ENCODE measurements at places on chromosomes 5 and 9. TPM values are rescaled to one million over a fixed set of nuclear protein-coding genes. Genes with fewer than 3 reads are reported as not detected.
A peak's percentile ranks its signal among the peaks of the same experiment; 100 is the strongest.

- no peak overlapping the region for H3K27ac ChIP-seq
- H3K4me3 ChIP-seq = no peak overlapping the region
- no peaks in the 10 kb centered on the region for H3K36me3 ChIP-seq
- no peaks in the 10 kb centered on the region for H3K27me3 ChIP-seq
Observed at GRCh38 chr5:52685566-52685965, 102.2 kb upstream of the ITGA1 start.

GRCh38 chr5:12113062-12113461, 208.8 kb upstream of the CTNND2 start:
- H3K27ac ChIP-seq = no peak overlapping the region
- DNase-seq = no peak
- no peak overlapping the region for H3K4me3 ChIP-seq

DNA sequence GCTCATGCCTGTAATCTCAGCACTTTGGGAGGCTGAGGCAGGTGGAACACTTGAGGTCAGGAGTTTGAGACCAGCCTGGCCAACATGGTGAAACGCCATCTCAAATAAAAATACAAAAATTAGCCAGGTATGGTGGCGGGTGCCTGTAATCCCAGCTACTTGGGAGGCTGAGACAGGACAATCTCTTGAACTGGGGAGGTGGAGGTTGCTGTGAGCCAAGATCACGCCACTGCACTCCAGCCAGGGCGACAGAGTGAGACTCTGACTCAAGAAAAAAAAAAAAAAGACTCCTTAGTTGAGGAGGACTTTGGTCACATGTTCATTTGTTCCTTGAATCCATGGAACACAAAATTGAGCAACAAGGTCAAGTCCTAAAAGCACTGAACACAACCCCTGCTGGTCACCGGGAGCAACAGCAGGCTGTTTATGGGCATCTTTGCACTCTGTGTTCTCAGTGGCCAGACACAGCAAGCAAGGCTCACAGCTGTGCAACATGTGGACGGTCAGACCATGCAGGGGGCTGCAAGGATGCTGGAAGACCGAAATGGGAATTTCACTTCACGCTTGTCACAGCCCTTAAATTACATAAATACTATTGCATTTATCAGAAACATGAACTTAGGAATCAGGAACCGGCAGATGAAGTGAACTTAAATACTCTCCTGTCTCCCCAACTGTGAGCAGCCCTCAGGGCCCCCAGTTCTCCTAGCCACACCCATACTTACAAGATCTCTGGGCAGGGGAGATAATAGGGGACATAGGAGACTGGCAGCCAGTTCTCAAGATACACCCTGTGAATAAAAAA, 2.8 kb downstream of the GBGT1 start:
- H3K27me3 ChIP-seq = peaks cover 2% of the 10 kb centered on the region
- no peaks in the 10 kb centered on the region for H3K4me1 ChIP-seq
- H3K4me3 ChIP-seq = no peak overlapping the region

GRCh38 chr5:98963019-98963418, 34.2 kb upstream of the CHD1 start:
- H3K36me3 ChIP-seq = no peaks in the 10 kb centered on the region
- no peaks in the 10 kb centered on the region for H3K4me1 ChIP-seq
- no peak overlapping the region for H3K4me3 ChIP-seq
- no peak overlapping the region for H3K27ac ChIP-seq
- DNase-seq = no peak
- no peaks in the 10 kb centered on the region for H3K27me3 ChIP-seq

DNA sequence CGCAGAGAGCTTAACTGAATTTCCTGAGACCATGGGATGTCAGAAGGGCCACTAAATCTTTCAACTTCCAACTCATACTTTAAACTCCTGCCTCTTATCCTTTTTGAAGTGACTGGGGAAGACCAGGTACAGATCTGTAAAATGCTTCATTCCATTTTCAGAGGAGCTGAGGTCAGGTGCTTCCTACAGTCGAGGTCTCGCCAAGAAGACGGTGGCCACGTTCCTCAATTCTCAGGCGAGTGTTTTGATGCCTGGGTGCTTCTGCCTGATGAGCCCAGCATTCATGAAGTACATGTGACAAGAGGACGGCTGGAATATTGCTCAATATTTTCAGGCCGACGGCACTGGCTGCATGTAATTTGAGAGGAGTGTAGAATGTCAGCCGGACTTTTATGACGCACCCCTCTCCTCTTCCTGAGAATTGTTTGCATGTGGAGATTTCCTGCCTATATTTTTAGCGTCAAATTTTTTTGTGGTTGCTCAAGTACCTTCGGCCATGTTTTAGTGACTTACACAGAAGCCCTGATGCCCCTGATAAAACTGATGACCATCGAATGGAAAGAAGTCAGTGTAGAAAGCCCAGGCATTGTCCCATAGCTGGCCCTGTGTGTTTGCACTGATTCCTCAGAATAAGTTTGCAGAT, 38.8 kb upstream of the GLRX start:
- H3K36me3 ChIP-seq = no peaks in the 10 kb centered on the region
- H3K27me3 ChIP-seq = peaks cover 6% of the 10 kb centered on the region
- H3K4me1 ChIP-seq = peaks cover 52% of the 10 kb centered on the region
- peak overlapping the region; percentile 8 for H3K27ac ChIP-seq
- no peak for DNase-seq

- peak overlapping the region; percentile 91 for H3K4me3 ChIP-seq
- DNase-seq = peak; percentile 78
- H3K27me3 ChIP-seq = no peaks in the 10 kb centered on the region
Observed at GRCh38 chr9:70413464-70413798, 1.0 kb downstream of the KLF9 start.

Gene MRPL36
- total RNA-seq = 104 TPM

Gene MLLT3
- total RNA-seq = 69.9 TPM

Gene KCNT1
- not detected for total RNA-seq

DNA sequence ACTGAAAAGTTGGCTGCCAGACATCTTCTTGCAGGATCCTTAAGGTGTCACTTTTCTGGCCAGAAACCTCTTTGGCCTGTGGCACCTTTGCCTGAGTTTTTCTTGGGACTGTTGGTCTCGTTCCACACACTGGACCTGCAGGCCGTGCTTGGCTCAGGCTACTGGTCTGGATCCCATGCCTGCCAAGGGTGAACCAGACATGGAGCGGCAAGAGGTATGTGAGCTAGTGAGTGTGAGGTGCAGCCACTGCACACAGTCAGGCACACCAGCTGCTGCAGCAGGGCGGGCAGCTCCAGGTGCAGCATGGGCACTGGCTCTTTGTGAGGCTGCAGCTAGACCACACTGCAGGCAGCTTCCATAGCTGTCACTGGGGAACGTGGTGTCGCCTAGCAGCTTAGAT, 47.9 kb downstream of the NDUFAF2 start:
- H3K4me3 ChIP-seq = no peak overlapping the region
- H3K27me3 ChIP-seq = no peaks in the 10 kb centered on the region
- peaks cover 58% of the 10 kb centered on the region for H3K36me3 ChIP-seq
- H3K27ac ChIP-seq = no peak overlapping the region

DNA sequence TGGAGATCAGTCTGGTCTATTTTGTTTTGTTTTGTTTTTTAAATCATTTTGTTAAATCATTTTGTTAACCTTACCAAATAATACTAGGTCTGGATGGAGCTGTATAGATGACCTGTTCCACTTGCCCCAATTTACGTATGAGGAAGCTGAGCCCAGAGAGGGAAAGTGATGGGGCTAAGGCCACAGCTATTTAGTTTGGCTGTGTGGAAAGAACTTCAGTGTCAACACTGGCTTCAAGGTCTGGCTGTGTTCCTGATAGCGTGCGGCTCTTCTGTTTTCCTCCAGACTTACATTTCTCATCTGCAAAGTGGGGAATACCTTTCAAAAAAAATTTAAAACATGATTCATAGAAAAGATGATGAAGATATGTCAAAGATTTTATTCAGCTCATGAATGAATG, 112.5 kb downstream of the PTTG1 start:
- no peaks in the 10 kb centered on the region for H3K36me3 ChIP-seq
- no peak for DNase-seq
- no peak overlapping the region for H3K27ac ChIP-seq
- H3K4me3 ChIP-seq = no peak overlapping the region

Gene ECSCR
- total RNA-seq = 0.36 TPM

GRCh38 chr9:111282845-111283244, 47.2 kb downstream of the OR2K2 start:
- no peaks in the 10 kb centered on the region for H3K36me3 ChIP-seq
- DNase-seq = no peak
- H3K27me3 ChIP-seq = peaks cover 17% of the 10 kb centered on the region
- no peaks in the 10 kb centered on the region for H3K4me1 ChIP-seq

- no peaks in the 10 kb centered on the region for H3K27me3 ChIP-seq
- H3K4me3 ChIP-seq = no peak overlapping the region
- DNase-seq = no peak
- H3K4me1 ChIP-seq = peaks cover 9% of the 10 kb centered on the region
Observed at GRCh38 chr9:91332546-91333231, 29.0 kb downstream of the AUH start.

GRCh38 chr5:129591508-129592160, 131.5 kb downstream of the ADAMTS19 start:
- H3K4me3 ChIP-seq = no peak overlapping the region
- no peaks in the 10 kb centered on the region for H3K27me3 ChIP-seq
- DNase-seq = no peak
- H3K36me3 ChIP-seq = no peaks in the 10 kb centered on the region

Gene BSPRY
- total RNA-seq = 11.7 TPM

GRCh38 chr9:20044686-20045085, 255.8 kb upstream of the SLC24A2 start:
- H3K27me3 ChIP-seq = no peaks in the 10 kb centered on the region
- no peak overlapping the region for H3K27ac ChIP-seq
- H3K4me1 ChIP-seq = peaks cover 23% of the 10 kb centered on the region

GRCh38 chr5:1212881-1213280, 11.5 kb downstream of the SLC6A19 start:
- H3K4me3 ChIP-seq = no peak overlapping the region
- H3K27ac ChIP-seq = no peak overlapping the region
- H3K36me3 ChIP-seq = no peaks in the 10 kb centered on the region

- H3K4me3 ChIP-seq = no peak overlapping the region
- H3K36me3 ChIP-seq = peaks cover 18% of the 10 kb centered on the region
- no peak overlapping the region for H3K27ac ChIP-seq
- H3K4me1 ChIP-seq = peaks cover 27% of the 10 kb centered on the region
Observed at GRCh38 chr5:1502046-1502736, 21.6 kb downstream of the LPCAT1 start.

DNA sequence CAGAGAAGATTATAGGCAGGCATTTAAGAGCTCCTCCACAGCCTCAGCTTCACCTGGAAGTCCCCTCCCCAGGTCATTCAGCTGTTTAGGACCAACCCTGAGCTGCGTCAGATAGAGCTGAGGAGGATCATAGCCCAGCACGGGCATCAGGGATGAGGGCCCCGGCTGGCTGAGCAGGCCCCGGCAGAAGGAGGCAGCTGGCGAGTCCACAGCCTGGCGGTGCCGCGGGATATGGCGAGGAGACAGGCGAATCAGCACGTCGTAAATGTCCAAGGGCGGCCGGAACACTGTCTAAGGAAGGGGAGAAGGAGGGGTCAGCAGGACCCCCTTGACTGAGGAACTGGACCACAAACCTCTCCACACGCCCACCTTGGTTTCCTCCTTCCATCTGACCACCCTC, 10.6 kb downstream of the NOL6 start:
- H3K4me3 ChIP-seq = no peak overlapping the region
- H3K36me3 ChIP-seq = peaks cover 15% of the 10 kb centered on the region
- H3K27ac ChIP-seq = no peak overlapping the region

Gene GLRA1
- not detected for total RNA-seq

Gene ALDH1B1
- 35.0 TPM for total RNA-seq

Gene CEL
- total RNA-seq = 2.8 TPM

Gene OTP
- total RNA-seq = not detected

- H3K27me3 ChIP-seq = no peaks in the 10 kb centered on the region
- H3K4me3 ChIP-seq = no peak overlapping the region
- H3K4me1 ChIP-seq = peaks cover 5% of the 10 kb centered on the region
- DNase-seq = no peak
- no peak overlapping the region for H3K27ac ChIP-seq
- no peaks in the 10 kb centered on the region for H3K36me3 ChIP-seq
Observed at GRCh38 chr5:140371356-140372151, 11.6 kb downstream of the SLC4A9 start.
